ENCODE measurements at places on chromosomes 3 and 15. TPM values are rescaled to one million over a fixed set of nuclear protein-coding genes. Genes with fewer than 3 reads are reported as not detected.

The NR2E3 gene
- 3.0 TPM for total RNA-seq

The MYRIP gene
- 6.2 TPM for total RNA-seq

The GOLGA8O gene
- 1.4 TPM for total RNA-seq

The ARIH1 gene
- total RNA-seq = 157 TPM

The HES1 gene
- 54.1 TPM for total RNA-seq

The ITPKA gene
- total RNA-seq = 3.2 TPM

DNA sequence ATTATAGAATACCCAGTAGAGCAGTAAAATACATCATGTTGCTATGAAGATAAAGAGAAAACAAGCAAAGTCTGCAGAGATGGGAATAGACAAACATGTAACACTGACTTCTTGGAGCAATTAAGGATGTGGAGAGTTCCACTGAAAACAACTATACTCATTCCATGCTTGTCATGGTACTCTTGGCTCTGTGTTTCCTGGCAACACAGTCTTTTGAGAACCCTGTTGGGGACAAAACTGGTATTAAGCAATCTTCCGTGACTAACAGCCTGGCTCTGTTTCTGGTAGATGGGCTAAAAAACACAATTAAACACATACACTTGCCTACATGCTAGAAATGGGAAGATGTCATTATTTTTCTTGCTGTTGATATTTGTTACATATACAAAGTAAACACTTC is 1212.3 kb upstream of the GBE1 start:
- no peak for DNase-seq

DNA sequence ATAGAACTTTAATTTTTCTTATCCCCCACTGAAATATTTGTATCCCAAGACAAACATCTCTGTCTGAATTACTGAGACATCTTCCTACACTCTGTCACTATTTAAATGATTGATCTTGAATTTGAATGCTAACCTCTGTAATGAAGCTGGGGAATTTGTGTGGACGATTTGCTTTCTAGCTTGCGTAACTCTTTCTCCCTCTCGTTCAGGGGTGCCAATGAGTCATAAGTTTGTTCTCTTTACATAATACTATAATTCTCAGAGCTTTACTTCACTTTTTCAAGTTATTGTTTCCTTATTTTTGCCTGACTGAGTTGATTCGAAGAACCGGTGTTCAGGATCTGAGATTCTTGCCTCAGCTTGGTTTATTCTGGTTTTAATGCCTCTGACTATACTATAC is 783.3 kb upstream of the CADM2 start:
- no peak for DNase-seq

DNA sequence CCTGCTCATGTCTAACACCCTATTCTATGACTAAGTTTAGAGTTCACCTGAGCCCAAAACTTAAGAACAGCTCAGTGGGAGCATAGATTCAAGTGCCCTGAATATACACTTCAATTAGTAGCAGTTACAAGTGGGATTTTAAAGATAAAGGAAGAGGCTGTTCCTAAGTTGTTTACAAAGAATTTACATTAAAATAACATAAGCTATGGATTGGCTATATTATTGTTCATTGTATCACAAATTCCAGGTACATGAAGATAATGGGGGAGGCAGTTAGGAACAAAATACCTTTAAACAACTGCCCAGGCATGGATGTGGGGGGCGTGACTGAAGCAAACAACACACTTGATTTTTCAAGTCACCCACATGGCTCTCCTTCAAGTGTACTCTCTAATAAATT is 52.7 kb downstream of the ROPN1B start:
- DNase-seq = no peak

DNA sequence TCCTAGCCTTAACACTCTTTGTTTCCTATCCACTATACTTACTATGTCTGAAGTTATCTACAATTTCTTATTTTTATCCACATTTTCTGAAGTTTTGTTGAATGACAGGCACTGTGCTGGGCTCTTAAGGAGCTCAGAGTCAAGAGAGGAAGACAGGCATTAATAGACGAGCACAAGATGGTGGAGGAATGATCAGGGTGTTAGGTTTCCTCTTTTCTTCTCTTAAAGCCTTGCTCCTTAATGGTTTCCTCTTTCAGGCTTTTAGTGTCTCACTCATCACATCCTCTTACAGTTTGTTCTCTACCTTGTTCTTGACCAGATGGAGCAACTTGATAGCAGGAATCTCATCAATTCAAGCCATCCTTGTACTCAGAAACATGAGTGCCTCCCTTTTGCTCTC is 52.9 kb upstream of the BCL6 start:
- no peak for DNase-seq

- no peak for DNase-seq
Observed at GRCh38 chr3:127768346-127769008, 53.8 kb downstream of the MGLL start.

GRCh38 chr15:34031987-34032760 is 6.8 kb downstream of the AVEN start:
- no peak for DNase-seq

DNA sequence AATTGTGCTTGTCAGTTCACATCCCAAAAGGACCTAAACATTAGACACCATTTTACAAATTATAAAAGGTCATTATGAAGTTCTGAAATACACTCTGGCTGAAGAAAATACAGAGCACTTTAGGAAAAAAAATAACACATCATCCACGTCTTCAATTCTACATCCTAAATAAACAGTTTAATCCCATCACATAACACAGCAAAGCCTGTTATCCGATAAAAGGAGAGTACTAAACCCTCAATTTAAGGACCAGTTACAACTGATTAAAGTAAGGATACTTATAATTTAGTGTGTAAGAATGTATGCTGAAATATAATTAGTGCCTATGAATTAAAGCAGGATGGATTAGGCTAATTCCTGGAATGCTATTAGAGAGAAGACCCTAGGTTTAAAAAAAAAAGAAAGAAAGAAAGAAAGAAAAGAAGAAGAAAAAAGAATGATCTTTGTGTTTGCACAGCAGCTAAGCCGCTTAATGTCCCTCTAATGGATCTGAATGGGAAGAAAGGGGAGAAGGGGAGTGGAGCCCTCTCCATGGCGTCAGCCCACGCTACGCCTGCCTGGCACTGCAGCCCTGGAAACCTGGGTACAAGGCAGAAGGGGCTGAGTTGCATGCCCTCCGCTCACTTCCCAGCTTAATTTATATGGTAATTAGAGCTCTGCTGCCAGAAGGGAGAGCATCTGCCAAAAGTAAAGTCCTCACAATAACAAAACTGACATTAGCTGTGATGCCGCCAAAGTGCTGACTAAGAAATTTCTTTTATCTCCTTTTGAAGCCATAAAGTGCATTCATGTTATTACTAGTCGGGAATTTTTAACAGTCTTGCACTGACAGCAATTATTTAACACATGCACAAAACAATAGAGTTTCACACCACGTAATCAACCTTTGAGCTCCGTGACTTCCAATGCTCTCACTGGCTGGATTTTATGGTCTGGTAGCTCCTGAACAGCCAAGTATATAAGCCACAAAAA is 90.0 kb downstream of the FSIP1 start:
- no peak for DNase-seq

- DNase-seq = no peak
Observed at GRCh38 chr15:77717333-77717990, 84.8 kb upstream of the LINGO1 start.

DNA sequence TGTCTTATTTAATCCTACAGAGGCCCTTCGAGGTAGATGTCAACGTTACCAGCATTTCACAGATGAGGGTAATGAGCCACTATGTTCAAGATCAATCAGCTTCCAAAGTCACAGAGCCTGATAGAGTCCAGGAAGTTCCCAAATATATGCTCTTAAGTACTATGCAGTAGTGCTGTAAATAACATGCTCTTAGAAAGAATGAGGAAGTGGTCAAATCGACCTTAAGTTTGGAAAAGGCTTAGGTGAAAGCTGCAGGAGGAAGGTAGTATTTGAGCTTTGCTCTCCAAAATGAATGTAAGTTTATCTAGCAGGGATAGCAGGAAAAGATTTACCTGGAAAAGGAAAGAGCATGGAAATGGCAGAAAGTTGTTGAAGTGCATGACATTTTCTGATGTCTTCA is 234.0 kb downstream of the RBMS3 start:
- DNase-seq = no peak

DNA sequence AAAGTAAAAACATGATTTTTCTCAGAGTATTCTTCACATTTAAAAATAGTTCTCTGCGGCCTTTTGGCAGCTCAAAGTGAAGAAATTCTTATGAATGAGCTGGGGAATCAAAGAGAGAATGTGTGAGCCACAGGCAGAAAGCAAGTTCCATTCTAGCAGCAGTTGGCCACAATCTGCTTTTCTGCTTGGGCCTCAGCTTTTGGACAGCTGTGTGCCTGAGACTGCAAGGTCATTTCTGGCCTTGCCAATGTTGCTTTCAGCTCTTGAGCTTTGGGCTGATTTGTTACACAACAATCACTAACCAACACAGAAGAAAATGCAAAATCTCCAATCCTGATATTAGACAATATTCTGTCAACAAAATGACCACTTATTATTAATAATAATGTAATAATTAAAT is 14.4 kb upstream of the TM4SF4 start:
- no peak for DNase-seq

Measured in mucosa of gallbladder (tissue), 1 donor.